ENCODE measurements at places on chromosomes 2 and 18.

- no peak for DNase-seq
Observed at GRCh38 chr18:70377317-70377799, 88.5 kb downstream of the SOCS6 start.

DNA sequence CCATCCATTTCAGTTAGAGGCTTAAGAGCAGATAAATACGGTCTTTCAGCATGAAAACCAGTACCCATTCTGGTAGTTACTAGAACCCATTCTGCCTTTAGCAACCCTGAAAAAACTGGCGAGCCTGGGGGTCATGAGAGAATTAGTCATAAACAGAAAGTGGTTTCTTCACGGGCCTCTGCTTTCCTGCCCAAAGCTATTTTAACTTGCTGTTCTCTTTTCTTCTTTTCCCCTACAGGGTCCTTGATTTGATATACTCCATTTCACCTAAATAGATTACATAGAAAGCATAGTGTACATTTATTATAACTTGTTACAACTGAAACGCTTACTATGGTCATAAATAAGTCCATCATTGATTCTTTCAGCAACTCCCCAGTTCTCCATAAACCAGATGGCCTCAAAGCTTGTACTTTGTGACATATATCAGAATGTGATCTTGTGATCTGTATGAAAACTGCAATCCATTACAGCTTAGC is 48.3 kb downstream of the WDFY1 start:
- DNase-seq: no peak

GRCh38 chr18:74281011-74281979 is 10.5 kb downstream of the CYB5A start:
- DNase-seq: no peak

DNA sequence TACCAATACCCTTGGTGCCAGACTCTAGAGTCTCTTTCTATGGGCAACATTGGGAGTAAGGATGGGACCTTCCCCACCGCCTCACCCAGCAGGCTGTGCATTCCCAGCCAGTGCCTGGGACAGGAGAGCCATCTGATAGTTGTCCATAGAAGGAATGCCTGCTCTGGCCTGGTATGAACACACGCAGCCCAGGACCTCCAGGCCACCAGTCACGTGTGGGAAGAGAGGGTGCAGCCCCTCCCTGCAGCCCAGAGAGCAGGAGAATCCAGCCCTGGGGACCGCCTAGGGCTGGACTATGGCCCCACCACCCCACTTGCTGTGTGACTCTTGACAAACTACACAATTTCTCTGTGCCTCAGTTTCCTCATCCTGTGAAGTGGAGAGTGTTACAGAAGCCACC is 52.5 kb upstream of the ID2 start:
- no peak for DNase-seq

DNA sequence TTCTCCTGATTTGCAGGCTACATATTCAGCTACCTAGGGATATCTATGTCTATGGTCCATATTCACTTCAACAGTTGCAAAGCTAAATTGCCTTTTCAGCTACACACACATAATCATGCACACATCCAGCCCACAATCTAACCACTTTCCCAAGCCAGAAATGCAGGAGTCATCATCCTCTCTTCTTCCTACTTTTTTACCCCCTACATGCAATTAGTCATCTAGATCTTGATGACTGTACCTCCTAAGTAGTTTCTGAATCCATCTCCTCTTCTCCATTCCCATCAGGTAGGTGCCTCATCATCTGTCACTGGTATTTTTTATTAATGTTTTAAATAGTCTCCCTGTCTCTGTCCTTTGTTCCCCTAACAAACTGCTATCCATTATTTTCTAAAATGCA is 23.7 kb upstream of the SPRED2 start:
- peak; percentile 20 for DNase-seq

DNA sequence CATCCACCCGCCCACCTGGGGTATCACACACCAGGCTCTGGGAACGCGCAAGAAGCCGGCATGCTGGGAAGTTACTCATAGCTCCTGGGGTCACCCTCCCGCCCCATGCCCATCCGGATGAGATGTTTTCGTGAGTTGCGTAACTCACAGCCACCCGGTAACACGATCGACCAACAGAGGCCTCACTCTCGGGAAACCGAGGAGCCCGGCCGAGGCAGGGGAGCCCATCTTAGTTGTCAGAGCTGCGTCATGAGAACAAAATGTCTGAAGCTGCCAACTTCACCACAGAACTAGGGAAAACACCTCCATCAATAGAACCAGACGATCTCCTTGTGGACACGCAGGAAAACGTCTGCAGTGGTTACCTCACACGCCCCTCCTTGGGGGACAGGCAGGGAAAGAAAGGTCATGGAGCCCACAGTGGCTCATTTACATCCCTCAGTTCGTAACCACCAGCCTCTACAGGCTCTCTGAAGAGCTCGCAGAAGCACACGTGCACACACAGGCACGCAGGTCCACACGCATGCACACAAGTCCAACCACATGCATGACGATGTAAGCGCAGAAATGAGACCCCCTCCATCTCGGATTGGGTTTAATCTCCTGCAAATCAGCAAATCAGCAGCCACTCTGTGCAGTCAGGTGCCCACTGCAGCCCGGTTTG is 26.2 kb downstream of the ADI1 start:
- DNase-seq: no peak

GRCh38 chr2:240162939-240163714 is 22.7 kb upstream of the OTOS start:
- no peak for DNase-seq
